ENCODE measurements at places on chromosomes 4 and X.

DNA sequence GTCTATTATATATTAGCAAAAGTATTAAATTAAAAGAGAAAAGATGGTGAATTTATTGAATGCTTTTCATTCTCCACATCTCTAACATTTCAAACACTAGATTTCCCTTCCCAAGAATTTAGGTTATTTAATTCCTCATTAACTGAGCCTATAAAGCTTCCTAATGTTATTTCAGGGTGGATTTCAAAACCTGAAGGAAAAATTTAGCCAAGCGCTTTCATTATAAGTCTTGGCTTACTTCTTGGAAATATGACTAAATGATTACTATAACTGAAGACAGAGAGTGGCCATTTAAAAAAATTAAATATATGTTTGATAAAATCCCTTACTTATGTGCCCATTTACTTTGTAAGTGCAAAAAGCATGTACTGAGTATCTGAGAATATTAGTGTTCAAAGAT is 141.8 kb upstream of the ARSJ start:
- no peak for DNase-seq

DNA sequence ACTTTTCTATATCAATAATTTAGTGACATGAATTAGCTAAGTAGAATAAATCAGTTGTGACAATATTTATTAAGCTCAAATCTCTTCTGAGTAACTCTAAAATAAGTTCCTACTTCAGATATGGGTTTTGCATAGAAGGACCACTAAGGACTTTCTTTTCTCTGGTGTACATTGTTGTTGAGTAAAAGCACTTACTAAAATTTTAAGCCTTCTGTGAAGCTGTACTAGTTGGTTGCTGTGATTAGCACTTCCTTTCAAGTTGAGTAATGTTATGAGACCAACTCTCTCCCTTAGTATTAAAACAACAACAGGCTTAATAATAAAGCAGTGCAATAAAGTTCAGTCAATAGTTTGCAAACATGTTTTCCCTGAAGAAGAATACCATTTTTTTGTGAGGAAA is 667.4 kb upstream of the NDST4 start:
- no peak for DNase-seq

DNA sequence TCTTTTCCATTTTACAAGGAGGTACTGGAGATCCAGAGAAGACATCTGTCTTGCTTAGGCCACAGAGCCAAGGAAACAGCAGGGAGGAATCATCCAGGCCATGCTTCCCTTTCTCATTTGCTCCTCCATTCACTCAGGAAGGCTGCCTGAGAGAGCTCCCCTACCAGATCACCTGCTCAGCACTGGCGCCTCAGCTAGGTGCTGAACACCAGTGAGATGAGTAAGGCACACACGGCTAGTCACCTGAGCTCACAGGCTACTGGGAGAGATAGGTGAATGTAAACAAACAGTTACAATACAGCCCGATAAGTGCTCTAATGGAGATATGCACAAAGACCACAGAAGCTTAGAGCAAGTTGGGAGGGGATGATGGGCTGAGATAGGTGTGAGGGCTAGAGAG is 149.8 kb upstream of the ARHGEF9 start:
- DNase-seq: no peak

GRCh38 chrX:37701588-37701987 is 16.0 kb downstream of the XK start:
- no peak for DNase-seq

GRCh38 chrX:72045552-72046277 is 86.0 kb downstream of the RTL5 start:
- DNase-seq: no peak

All from stimulated activated CD8-positive, alpha-beta memory T cell treated with anti-CD3 and anti-CD28 coated beads, Interleukin-12 subunit alpha, Interleukin-12 subunit beta, amount 100 ng/mL, for 1 hour (primary cell).